ENCODE measurements at places on chromosomes 16 and 17.

DNA sequence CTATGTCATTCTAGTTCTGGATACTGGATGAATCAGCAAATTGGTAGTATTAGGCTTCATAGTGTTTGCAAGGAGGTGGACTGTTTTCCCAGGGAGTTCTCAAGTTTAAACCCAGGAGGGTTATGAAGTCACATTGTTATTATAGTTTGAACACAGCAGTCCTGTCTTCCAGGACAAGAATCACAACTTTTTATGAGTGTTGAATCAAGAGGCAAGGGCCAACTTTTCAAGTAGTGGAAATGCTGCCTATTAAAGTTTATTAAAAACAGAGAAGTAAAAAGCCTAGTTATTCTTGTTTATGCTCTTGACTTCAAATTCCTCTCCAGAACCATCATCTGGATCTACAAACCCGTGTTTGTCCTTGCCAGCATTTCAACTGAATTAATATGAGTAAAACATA, 86.3 kb upstream of the GOT2 start:
- no peak for DNase-seq

DNA sequence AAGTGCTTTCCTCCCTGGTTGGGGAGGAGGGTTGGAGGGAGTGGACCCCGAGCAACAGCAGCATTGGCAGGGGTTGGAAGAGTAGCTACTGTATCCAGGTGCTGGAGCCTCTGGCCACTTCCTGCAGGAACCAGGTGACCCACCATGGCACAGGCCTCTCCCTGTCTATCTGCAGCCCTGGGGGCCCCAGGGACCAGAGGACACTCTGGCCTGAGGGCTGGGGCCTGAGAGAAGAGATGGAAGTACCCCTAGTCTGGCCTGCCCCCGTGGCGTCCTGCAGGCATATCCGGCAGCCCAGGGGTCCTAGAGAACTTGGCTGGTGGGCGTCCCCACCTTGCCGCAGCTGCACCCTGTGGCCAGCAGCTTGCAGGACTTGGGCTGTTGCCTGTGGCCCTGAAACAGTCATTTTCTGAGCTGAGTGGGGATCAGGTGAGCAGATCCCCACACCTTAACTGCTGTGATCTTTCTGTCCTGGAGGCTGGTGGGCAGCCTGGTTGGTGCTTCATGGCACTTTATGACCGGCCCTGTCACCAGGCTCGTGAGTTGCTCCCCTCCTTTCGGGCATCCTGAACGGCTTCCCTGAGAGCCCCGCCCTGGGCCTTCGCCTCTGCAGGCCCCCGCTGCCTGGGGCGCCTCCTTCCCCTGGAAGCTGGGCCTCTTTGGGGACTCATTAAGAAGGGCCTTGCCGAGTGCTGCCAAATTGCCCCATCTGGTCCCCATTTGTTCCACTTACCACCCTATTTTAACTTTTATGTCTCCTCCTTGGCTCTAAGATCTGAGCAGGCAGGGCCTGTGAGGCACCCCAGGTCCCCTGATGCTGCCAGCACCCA, 298.6 kb downstream of the SEC14L1 start:
- DNase-seq = no peak

GRCh38 chr17:40452921-40453378, 9.7 kb downstream of the IGFBP4 start:
- no peak for DNase-seq

GRCh38 chr16:27759301-27759871, 209.4 kb downstream of the KATNIP start:
- DNase-seq = no peak

DNA sequence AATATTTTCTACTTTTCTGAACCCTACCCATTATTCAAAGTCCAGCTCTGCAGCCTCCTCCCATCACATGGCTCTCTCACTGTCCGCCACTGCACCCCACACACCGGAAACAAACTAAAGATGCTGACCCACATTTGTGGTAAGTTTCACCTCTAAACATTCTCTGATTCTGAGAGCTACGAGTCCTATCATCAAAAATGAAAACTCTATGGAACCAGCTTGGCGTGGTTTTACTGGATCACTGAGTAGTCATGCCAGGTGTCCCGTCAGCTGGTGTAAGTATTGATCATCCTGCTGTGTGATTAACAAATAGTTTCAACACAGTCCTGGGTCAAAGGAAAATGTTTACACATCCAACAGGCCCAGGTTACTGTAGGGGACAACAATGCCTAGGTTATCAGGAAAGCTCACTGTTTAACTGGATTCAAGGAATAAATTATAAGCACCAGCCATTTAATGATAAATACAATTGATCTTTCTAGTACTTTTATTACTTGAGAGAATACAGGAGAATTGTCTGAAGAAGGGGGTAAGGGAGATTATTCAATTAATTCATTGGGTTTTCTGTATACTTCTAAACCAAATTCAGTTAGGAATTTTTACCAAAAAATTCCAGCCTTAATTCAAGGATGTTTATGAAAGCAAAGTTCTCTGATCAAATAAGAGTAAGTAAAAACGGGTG, 33.9 kb downstream of the CYTH1 start:
- DNase-seq = no peak

- no peak for DNase-seq
Observed at GRCh38 chr16:73697336-73697735, 599.3 kb upstream of the PSMD7 start.

GRCh38 chr17:75079023-75079373, 8.8 kb upstream of the SLC16A5 start:
- DNase-seq = no peak

- DNase-seq = no peak
Observed at GRCh38 chr16:52834736-52835465, 217.8 kb downstream of the CHD9NB start.

GRCh38 chr16:85390511-85391174, 222.5 kb upstream of the GSE1 start:
- DNase-seq = peak; percentile 41

DNA sequence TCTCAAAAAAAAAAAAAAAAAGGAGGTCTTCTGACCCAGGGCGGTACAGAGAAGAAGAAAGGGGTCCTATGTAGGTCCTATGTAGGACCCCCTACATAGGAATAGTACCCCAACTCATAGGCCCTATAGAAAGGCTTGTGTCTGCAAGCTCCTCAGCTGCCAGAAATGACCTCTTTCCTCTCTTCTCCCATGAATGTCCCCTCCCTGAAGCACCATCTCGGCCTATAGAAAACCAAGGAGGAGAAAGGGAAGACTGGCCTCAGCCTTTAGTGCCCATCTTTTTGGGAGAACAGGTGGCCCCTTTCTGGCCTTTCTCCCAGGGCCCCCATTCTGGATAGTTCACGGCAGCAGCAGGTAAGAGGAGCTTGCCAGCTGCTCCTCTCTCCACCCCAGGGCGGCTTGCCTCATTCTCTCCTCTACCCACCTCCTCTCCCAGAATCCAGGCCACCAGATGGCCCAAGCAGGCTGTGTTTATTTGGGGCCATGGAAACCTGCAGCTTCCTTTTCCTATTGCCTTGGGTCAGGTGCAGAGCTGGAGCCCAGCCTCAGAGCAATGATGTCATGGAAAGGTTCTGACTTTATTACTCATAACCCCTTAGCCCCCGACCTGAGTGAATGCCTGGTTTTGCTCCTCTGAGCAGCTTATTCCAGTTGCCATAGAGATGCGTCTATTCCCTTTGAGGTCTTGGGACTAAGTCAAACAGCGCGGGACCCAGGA, 1.6 kb upstream of the MRPL58 start:
- peak; percentile 86 for DNase-seq

- DNase-seq = no peak
Observed at GRCh38 chr16:75225092-75225491, 6.3 kb downstream of the CTRB1 start.

DNA sequence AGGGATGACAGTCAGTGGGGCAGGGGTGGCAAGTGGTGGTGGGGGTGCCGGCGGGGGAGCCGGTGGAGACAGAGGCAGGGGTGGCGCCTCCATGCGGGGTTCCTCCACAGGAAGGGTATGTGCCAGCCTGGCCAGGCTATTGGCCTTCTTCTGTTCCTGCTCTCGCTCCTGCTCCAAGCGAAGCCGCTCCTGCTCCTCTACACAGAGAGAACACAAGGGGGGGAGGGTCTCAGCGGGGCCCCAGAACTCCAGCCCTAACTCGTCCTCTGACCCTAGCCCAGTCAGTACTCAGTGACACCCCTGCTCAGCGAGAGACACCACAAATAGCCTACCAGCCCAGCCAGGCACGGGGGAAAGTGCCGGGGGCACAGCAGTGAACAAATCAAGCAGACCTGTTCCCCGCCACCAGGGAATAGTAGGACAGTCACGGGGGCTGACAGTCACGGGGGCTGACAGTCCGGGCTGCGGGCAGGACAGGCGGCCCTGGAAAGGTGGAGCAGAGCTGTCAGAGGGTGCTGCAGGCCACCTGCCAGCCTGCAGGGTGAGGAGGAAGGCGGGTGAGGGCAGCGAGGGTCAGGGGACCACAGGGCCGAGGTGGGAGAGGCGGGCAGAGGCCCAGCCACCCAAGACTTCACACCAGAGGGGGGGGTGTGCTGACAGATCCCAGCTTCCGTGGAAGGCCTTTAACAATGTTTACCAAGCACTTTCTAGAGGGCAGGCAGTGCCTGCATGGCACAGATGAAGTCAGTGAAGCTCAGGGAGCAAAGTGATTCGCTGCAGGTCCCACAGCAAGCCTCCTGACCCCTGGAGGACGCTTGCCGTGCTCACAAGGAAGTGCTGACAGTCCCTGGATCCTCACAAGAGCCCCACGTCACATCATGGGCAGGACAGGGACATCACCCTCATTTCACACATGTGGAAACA, 5.3 kb downstream of the MNT start:
- no peak for DNase-seq

DNA sequence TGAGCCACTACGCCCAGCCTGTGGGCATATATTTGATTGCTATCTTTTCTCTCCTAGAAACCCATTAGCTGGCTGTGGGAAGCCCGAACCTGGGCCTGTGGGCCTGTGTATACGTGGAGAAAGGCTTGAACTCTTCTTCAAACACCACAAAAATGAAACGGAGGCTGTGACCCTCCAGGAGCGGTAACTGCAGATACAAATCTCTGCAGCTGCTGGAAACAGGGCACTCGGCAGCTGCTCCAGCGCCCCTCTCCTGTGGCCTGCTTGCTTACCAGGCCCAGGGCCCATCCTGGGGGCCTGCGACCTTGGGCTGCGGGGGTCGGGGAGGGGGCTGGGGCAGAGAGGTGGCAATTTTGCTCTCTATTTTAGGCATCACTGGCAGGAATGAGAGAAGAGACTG, 28.0 kb upstream of the MTSS2 start:
- DNase-seq = no peak

DNA sequence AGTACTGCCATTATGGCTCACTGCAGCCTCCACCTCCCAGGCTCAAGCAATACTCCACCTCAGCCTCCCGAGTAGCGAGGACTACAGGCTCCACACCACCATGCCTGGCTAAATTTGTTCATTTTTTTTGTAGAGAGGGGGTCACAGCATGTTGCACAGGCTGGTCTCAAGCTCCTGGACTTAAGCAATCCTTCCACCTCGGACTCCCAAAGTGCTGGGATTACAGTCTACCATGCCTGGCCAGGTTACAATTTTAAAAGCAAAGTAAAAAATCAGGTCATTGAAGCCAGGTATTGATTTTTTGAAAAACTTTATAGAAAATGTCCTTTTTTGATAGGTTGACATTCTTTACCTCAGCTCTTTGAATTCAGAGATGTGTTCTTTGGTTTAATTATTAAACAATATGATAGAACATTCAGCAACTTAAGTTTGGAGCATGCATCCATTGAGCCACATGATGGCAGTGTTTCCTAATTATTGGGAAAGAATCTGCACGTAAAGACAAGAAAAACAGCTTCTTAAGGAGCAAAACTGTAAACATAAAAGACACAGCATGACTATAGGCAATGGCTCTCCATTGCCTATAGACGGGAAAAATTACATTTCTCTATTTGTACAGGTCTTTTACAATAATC, 1.7 kb upstream of the SLC16A11 start:
- DNase-seq = peak; percentile 39

- DNase-seq = peak; percentile 80
Observed at GRCh38 chr16:3021449-3022207, 1.5 kb downstream of the TNFRSF12A start.

DNA sequence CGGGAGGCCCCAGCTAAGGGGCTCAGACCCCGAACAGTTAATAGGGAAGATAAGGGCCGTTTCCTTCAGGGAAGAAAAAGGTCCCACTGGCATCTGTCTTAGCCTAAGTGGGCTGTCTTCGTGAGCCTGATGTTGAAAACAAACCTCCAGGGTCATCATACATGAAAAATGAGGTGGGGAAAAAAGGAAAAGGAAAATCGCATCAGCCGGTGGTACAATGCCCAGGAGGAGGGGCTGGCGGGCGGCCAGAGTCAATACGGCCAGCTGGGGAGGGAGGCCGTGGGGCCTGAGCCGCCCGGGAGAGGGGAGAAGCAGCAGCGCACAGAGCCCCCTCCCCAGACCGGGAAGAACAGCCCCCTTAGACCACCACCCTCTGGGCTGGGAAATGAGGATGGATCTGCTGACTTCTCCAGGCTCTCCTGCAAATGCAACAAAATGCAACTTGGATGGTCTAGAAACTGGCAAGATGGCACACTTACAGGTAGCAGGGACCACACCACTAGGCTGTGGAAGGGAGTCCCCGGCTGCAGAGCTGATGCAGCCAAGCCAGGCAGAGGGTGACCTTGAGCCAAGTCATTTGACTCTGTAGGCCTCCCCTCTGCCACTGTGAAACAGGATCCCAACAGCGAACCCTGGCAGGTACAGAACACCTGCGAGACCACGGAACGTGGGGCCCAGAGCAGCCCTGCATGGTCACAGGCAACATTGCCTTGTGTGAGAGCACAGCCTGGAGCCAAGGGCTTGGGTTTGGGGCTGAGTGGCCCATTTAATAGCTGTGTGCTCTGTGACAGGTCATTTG, 448.5 kb downstream of the SOX9 start:
- DNase-seq = no peak

DNA sequence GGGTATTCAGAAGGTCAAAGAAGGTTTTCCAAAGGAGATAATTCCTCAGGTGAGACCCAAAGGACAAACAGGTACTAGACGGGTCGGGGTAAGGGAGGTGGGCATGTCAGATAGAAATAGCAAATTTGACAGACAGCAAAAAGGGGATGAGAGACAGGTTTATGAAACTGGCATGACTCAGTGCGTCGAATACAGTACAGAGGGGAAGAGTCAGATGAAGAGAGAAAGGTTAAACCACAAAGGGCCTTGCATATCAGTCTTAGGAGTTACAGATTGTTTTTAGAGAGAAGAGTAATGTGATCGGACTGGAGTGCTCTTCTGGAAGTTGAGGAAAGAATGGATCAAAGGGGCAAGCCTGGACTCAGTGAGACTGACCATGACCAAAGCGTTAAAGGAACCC, 88.4 kb downstream of the ZZEF1 start:
- DNase-seq = no peak

DNA sequence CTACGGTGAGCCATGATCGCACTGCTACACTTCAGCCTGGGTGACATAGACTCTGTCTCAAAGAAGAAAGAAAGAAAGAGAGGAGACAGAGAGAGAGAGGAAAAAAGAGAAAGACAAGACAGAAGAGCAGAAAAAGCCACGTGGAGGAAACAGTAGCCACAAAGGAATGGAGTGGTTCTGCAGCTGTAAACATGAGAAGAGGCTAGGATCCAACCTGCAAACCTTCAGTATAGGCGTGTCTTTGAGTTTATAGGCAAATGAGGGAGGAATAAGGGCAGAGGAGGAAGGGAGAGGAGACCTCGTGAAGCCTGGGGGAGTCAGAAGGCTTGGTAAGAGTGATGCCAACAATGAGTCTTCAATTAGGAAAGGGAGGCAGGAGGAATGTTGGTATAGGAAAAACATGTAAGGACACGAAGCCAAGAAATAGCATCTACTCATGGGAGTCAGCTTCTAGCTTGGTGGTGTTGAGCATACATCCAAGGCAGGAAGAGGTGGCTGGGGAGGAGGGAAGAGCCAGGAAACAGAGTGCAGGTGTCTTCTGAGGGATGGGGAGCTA, 3.9 kb downstream of the MED9 start:
- no peak for DNase-seq

All from retinal pigment epithelial cell (primary cell).